ENCODE measurements at places on chromosomes 3 and 15.
A peak's percentile ranks its signal among the peaks of the same experiment; 100 is the strongest.

DNA sequence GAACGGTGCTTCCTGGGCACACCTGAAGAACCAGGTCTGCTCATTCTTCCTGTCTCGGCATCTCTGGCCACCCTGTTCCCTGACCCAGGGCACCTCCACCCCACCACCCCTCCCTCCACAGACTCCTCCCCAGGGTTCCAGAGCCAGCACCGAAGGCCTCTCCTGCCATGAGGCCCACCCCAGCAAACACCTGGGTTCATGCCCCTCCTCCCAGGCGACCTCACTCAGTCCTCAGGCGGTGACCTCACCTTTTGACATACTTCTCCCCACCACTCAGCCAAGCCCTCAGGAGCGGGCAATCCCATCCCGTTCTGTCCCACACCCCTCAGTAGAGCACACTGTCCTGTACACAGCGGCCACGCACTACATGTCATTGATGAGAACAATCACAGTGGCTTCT is 72.3 kb downstream of the RPN1 start:
- DNase-seq = no peak
- H3K4me1 ChIP-seq = no peaks in the 10 kb centered on the region
- no peak overlapping the region for H3K27ac ChIP-seq
- no peaks in the 10 kb centered on the region for H3K36me3 ChIP-seq
- H3K27me3 ChIP-seq = no peaks in the 10 kb centered on the region

- no peak for DNase-seq
- no peaks in the 10 kb centered on the region for H3K27me3 ChIP-seq
- no peak overlapping the region for H3K27ac ChIP-seq
- no peak overlapping the region for H3K4me3 ChIP-seq
Observed at GRCh38 chr3:134037168-134037567, 7.4 kb upstream of the SLCO2A1 start.

GRCh38 chr3:113212150-113212843 is 940 bp downstream of the BOC start:
- H3K4me3 ChIP-seq = peak overlapping the region; percentile 83
- peaks cover 4% of the 10 kb centered on the region for H3K4me1 ChIP-seq
- peak overlapping the region; percentile 82 for H3K27ac ChIP-seq
- H3K36me3 ChIP-seq = no peaks in the 10 kb centered on the region
- no peaks in the 10 kb centered on the region for H3K27me3 ChIP-seq

GRCh38 chr15:80059786-80060355 is 395 bp downstream of the ZFAND6 start:
- H3K27me3 ChIP-seq = no peaks in the 10 kb centered on the region
- peaks cover 2% of the 10 kb centered on the region for H3K4me1 ChIP-seq
- H3K4me3 ChIP-seq = peak overlapping the region; percentile 52
- no peak for DNase-seq
- no peaks in the 10 kb centered on the region for H3K36me3 ChIP-seq

DNA sequence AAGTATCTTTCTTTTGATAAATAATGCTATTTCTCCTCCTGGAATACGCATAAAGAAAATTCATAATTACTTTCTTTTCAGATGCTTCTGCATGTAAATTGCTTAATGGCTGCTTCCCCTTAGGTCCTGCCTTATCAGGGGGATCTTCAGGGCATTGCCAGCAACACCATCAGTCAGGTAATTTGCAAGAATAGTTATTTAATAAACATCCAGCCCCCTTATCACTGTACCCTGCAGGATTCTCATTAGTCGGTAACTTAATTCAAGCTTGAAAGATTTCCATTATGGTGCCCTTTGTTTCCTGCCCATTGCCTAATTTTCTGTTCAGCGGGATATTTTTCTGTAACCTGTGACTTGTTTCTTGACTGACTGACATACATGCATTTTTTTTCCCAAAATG is 414.5 kb downstream of the MFSD1 start:
- no peaks in the 10 kb centered on the region for H3K27me3 ChIP-seq
- no peaks in the 10 kb centered on the region for H3K4me1 ChIP-seq
- H3K4me3 ChIP-seq = no peak overlapping the region

DNA sequence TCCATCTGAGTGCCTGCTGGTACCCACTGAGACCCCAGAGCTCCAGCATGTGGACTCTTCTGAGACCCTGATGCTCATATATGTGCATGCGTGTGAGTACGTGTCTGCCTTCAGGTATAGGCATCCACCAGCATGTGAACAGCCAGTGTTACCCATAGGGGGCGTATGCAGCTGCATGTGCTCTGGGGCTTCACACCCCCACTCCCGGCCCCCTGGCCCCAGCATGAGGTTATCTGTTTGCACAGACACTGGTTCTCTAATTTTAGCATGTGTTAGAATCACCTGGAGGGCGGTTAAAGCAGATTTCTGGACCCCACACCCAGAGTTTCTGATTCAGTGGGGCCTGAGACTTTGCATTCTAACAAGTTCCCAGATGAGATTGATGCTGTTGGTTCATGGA is 824 bp upstream of the CILP start:
- H3K27me3 ChIP-seq = no peaks in the 10 kb centered on the region
- DNase-seq = no peak
- no peak overlapping the region for H3K4me3 ChIP-seq
- no peaks in the 10 kb centered on the region for H3K36me3 ChIP-seq
- H3K27ac ChIP-seq = no peak overlapping the region
- peaks cover 18% of the 10 kb centered on the region for H3K4me1 ChIP-seq

GRCh38 chr15:87433871-87434270 is 822.7 kb downstream of the NTRK3 start:
- H3K36me3 ChIP-seq = no peaks in the 10 kb centered on the region
- H3K27ac ChIP-seq = no peak overlapping the region
- no peaks in the 10 kb centered on the region for H3K4me1 ChIP-seq
- H3K4me3 ChIP-seq = no peak overlapping the region
- no peak for DNase-seq

GRCh38 chr3:197713477-197713822 is 23.3 kb downstream of the RUBCN start:
- H3K4me1 ChIP-seq = no peaks in the 10 kb centered on the region
- no peaks in the 10 kb centered on the region for H3K27me3 ChIP-seq
- no peak for DNase-seq
- peak overlapping the region; percentile 83 for H3K27ac ChIP-seq
- no peaks in the 10 kb centered on the region for H3K36me3 ChIP-seq

DNA sequence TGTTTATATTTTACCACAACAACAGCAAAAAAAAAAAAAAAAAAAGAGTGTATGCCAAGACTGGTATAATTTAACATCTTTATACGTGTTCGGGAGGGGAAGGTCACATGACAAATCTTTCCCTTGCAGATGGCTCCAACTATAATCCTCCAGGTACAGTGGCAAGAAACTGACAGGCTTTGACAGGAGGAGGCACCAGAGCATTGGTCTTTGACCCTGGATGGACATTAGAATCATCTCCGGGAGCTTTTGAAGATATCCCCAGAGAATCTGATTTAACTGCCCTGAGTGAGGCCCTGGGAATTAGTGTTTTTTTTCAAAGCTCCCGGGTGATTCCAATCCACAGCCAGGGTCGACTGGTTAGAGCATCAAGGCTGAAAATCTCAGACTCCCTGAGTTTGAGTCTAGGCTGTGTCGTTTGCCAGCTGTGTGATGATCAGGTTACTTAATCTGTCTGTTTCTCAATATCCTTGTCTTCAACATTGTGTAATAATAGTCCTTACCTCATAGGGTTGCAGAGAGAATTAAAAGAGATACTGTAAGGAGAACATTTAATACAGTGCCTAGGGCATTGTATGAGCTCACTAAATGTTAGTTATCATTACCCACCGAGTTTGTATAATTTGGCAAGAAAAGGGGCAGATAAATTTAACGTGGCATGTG is 8.9 kb upstream of the SEMA5B start:
- H3K27me3 ChIP-seq = no peaks in the 10 kb centered on the region
- H3K36me3 ChIP-seq = no peaks in the 10 kb centered on the region
- DNase-seq = no peak
- H3K4me3 ChIP-seq = no peak overlapping the region

- H3K4me1 ChIP-seq = peaks cover 11% of the 10 kb centered on the region
- no peak overlapping the region for H3K4me3 ChIP-seq
- no peaks in the 10 kb centered on the region for H3K27me3 ChIP-seq
- H3K36me3 ChIP-seq = no peaks in the 10 kb centered on the region
- no peak for DNase-seq
Observed at GRCh38 chr3:67462187-67462586, 192.2 kb downstream of the SUCLG2 start.

DNA sequence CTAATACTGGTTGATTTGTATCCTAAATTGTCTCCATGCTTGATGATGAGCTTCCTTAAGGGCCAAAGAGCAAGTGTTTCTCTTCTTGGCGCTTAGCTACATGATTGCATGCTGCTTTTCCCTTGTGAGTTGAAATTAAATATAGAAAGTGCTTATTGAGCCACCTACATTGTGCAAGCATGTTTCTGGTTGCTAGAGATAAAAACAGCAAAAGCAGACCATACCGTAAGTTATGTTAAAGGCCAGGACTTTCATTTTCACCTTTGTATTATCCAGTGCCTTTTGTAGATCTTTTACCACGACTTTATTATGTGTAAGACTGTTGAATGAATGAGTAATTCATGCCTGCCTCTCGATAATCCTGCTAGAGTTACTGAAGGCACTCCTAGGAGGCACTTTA is 41.9 kb upstream of the CCNB2 start:
- no peaks in the 10 kb centered on the region for H3K4me1 ChIP-seq
- no peaks in the 10 kb centered on the region for H3K27me3 ChIP-seq
- H3K27ac ChIP-seq = no peak overlapping the region
- H3K4me3 ChIP-seq = no peak overlapping the region

GRCh38 chr15:79190093-79190492 is 92.4 kb upstream of the ANKRD34C start:
- no peak overlapping the region for H3K4me3 ChIP-seq
- H3K4me1 ChIP-seq = no peaks in the 10 kb centered on the region
- H3K27me3 ChIP-seq = no peaks in the 10 kb centered on the region
- no peaks in the 10 kb centered on the region for H3K36me3 ChIP-seq

DNA sequence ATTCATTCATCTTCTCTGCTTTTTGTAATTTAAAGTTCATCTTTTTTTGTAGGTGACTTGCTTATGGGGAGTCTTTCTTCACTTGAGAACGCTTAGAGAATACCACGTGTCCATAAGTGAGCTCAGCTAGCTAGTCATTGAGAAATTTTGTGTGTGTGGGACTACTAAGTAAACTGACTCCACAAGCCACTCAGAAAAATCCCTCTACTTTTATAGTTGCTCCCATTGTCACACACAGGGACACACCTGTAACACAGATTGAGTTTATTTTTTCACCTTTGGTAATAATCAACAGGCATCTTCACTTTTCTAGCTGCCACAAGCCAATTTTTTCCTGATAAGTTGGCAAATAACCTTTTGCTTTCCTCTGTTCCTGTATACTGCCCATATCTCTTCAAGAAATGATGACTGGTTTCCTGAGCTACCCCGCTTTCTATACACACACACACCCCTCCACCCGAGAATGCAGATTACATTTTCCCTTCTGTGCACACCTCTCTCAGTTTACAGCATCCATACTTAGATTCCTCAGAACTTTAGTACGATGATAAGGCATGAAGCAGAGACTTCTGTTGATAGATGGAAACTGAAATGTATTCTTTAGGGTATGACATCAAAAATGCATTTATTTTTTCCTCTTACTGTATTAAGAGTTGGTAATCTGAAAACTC is 4.6 kb downstream of the TSC22D2 start:
- DNase-seq = no peak
- H3K4me3 ChIP-seq = peak overlapping the region; percentile 78
- no peak overlapping the region for H3K27ac ChIP-seq
- no peaks in the 10 kb centered on the region for H3K27me3 ChIP-seq
- H3K36me3 ChIP-seq = no peaks in the 10 kb centered on the region

DNA sequence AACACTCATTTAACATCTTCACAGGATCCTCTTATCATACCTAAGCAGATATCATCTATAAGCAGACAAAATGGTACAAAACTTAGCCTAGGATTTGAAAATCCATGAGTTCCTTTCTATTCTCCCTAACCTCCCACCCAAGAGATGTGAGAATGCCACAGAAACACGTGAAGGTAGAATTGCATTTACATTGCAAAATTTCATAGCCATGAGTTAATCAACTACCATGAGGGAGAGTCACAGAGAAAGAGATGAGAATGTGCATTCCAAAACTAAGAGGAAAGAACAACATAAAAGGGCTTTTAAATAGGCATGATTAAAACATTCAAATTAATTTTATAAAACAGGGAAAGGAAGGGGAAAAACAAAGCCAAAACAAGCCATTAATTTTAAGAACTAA is 806.2 kb downstream of the NTRK3 start:
- no peak overlapping the region for H3K4me3 ChIP-seq
- H3K36me3 ChIP-seq = no peaks in the 10 kb centered on the region
- no peaks in the 10 kb centered on the region for H3K27me3 ChIP-seq
- no peak for DNase-seq
- H3K4me1 ChIP-seq = no peaks in the 10 kb centered on the region

- no peak for DNase-seq
- no peak overlapping the region for H3K27ac ChIP-seq
- no peaks in the 10 kb centered on the region for H3K27me3 ChIP-seq
- no peak overlapping the region for H3K4me3 ChIP-seq
Observed at GRCh38 chr3:196778755-196779154, 39.1 kb downstream of the PAK2 start.

GRCh38 chr3:48535578-48535977 is 21.0 kb downstream of the PFKFB4 start:
- H3K36me3 ChIP-seq = no peaks in the 10 kb centered on the region
- H3K4me1 ChIP-seq = no peaks in the 10 kb centered on the region
- no peak for DNase-seq
- no peaks in the 10 kb centered on the region for H3K27me3 ChIP-seq
- H3K4me3 ChIP-seq = no peak overlapping the region

GRCh38 chr15:55742498-55742926 is 440 bp downstream of the PRTG start:
- peak overlapping the region; percentile 65 for H3K27ac ChIP-seq
- H3K4me3 ChIP-seq = peak overlapping the region; percentile 93
- H3K36me3 ChIP-seq = no peaks in the 10 kb centered on the region
- peak; percentile 72 for DNase-seq
- no peaks in the 10 kb centered on the region for H3K27me3 ChIP-seq
- peaks cover 3% of the 10 kb centered on the region for H3K4me1 ChIP-seq

DNA sequence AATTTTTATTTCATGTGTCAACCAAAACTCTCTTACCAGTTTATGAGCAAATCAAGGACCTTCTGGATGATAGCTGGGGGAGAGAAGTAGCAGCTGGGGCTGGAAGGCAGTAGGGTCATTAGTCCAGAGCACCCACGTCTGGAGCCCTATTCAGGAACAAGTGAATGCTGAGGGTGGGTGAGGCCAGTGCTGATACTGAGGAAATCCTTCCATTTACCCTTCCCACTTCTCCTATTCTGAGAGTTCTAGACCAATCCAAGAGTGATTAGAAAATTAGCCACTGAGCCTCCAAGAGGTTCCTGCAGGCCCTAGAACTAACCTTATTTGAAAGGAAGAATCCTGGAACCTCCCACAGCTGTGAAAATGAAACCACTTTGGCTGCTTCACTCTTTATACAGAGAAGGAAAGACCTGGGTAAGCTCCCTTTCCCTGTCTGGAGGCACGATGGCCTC is 46.2 kb upstream of the VILL start:
- no peak for DNase-seq
- H3K27ac ChIP-seq = peak overlapping the region; percentile 45
- no peaks in the 10 kb centered on the region for H3K36me3 ChIP-seq
